ENCODE measurements at places on chromosomes 12 and 14. TPM values are rescaled to one million over a fixed set of nuclear protein-coding genes. Genes with fewer than 3 reads are reported as not detected.

SLC16A7 gene
- 5.7 TPM for polyA plus RNA-seq

CTSG gene
- polyA plus RNA-seq = 0.68 TPM

KCNA1 gene
- polyA plus RNA-seq = 0.27 TPM

CIDEB gene
- 25.3 TPM for polyA plus RNA-seq

TCL1B gene
- polyA plus RNA-seq = 0.41 TPM

KRT84 gene
- not detected for polyA plus RNA-seq

MBIP gene
- polyA plus RNA-seq = 51.0 TPM

SELPLG gene
- 2.8 TPM for polyA plus RNA-seq

FOXG1 gene
- not detected for polyA plus RNA-seq

IL31 gene
- not detected for polyA plus RNA-seq

GDF11 gene
- 29.2 TPM for polyA plus RNA-seq

NR4A1 gene
- polyA plus RNA-seq = 22.4 TPM

DNAI7 gene
- 5.0 TPM for polyA plus RNA-seq

KLRC1 gene
- 0.52 TPM for polyA plus RNA-seq

SOX5 gene
- polyA plus RNA-seq = 7.9 TPM

ADAM21 gene
- 0.44 TPM for polyA plus RNA-seq

USP44 gene
- 2.0 TPM for polyA plus RNA-seq

L3HYPDH gene
- 52.3 TPM for polyA plus RNA-seq

SERPINA3 gene
- 1.2 TPM for polyA plus RNA-seq

POTEM gene
- not detected for polyA plus RNA-seq

ALDH2 gene
- 105 TPM for polyA plus RNA-seq

CD4 gene
- polyA plus RNA-seq = 28.6 TPM

C12orf50 gene
- polyA plus RNA-seq = 0.58 TPM

CLEC7A gene
- 3.6 TPM for polyA plus RNA-seq

IFI27 gene
- 8.2 TPM for polyA plus RNA-seq

RNF212B gene
- 2.4 TPM for polyA plus RNA-seq

TEX52 gene
- polyA plus RNA-seq = 3.5 TPM

PSMC6 gene
- polyA plus RNA-seq = 153 TPM

MYO1H gene
- polyA plus RNA-seq = 2.0 TPM

SYNDIG1L gene
- 0.27 TPM for polyA plus RNA-seq

PKP2 gene
- polyA plus RNA-seq = 16.1 TPM

GPX2 gene
- polyA plus RNA-seq = 2.4 TPM

ZBTB25 gene
- polyA plus RNA-seq = 15.3 TPM

PPM1H gene
- 27.1 TPM for polyA plus RNA-seq

GALNT6 gene
- 6.8 TPM for polyA plus RNA-seq

DCD gene
- polyA plus RNA-seq = not detected

STYK1 gene
- 0.70 TPM for polyA plus RNA-seq

TSHR gene
- polyA plus RNA-seq = 0.79 TPM

OTX2 gene
- not detected for polyA plus RNA-seq

PTCSC3 gene
- 0.46 TPM for polyA plus RNA-seq

GDF3 gene
- polyA plus RNA-seq = 1.6 TPM

CCDC184 gene
- 1.0 TPM for polyA plus RNA-seq

AEBP2 gene
- 60.7 TPM for polyA plus RNA-seq

KRT2 gene
- polyA plus RNA-seq = not detected

KCNJ8 gene
- 22.3 TPM for polyA plus RNA-seq

RHEBL1 gene
- 2.1 TPM for polyA plus RNA-seq

TDP1 gene
- polyA plus RNA-seq = 26.2 TPM

GALNT16 gene
- polyA plus RNA-seq = 2.3 TPM

KRT6C gene
- polyA plus RNA-seq = not detected

GZMH gene
- polyA plus RNA-seq = not detected

KITLG gene
- 33.0 TPM for polyA plus RNA-seq

PPP4R4 gene
- 0.28 TPM for polyA plus RNA-seq

SLC24A4 gene
- 0.30 TPM for polyA plus RNA-seq

FAM177A1 gene
- 50.1 TPM for polyA plus RNA-seq

All from left renal cortex interstitium (tissue), 4 donors.